ENCODE measurements at places on chromosomes 13 and 19. TPM values are rescaled to one million over a fixed set of nuclear protein-coding genes. Genes with fewer than 3 reads are reported as not detected.

Gene SYNE4
- 0.19 TPM for total RNA-seq

Gene MEDAG
- 19.4 TPM for total RNA-seq

Gene NDUFA11
- 385 TPM for total RNA-seq

Gene JOSD2
- total RNA-seq: 13.3 TPM

Gene CLPTM1
- total RNA-seq: 51.3 TPM

Gene CYP2A6
- total RNA-seq: not detected

Gene DNAAF3
- total RNA-seq: 0.33 TPM

Gene NCCRP1
- not detected for total RNA-seq

Measured in vein endothelial cell (primary cell).